Hematopoietic multipotent progenitor cell treated with erythropoietin and hydrocortisone succinate and interleukin-3 and kit ligand, for 17 days (in vitro differentiated cells): ENCODE measurements at places on chromosomes 11 and 22.
A peak's percentile ranks its signal among the peaks of the same experiment; 100 is the strongest.

- no peak for DNase-seq
Observed at GRCh38 chr11:47415091-47415854, 6.9 kb downstream of the SLC39A13 start.

DNA sequence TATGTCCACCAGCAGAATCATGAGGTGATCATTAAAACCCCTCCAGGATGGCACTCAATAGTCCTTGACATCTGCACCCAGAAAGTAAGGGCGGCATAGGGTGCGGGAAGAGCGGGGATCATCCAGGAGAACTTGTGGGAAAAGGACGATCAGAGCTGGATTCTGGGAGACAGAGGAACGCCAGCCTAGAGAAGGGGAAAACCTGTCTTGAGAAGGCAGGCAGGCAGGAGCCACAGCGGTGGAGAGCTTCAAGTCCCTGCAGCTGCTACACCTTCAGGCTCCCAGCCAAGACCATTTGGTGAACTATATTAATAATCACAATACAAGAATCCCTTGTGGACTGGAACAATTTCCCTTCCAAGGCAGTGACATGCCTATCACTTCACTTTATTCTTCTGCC is 134.3 kb downstream of the BUD13 start:
- no peak for DNase-seq

DNA sequence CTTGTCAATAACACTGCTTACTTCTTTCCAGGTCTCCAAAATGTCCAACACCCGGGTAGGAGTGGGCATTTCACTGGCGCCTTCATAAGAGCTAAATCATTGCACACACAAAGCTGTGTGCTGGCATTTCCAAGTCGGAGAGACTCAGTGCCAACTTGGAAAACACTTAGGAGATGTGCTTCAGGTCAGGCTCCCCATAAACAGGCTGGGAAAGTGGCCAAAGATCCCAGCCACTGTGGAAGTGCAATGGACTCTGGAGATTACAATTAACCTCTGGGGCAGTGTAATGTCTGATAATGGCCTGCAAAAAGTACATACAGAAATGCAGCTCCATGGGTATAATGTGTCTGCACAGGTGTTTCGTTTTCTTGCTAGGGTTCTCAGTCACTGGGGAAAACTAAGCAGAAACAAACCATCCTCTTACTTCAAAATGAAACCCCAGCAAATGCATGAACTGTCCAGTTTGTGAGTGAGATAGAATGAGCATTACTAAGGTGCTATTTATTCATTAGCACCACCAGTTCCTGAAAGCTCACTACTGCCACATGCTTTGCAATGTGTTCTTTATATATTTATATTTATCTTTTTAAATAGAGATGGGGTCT is 79.0 kb downstream of the ABTB2 start:
- DNase-seq: no peak

DNA sequence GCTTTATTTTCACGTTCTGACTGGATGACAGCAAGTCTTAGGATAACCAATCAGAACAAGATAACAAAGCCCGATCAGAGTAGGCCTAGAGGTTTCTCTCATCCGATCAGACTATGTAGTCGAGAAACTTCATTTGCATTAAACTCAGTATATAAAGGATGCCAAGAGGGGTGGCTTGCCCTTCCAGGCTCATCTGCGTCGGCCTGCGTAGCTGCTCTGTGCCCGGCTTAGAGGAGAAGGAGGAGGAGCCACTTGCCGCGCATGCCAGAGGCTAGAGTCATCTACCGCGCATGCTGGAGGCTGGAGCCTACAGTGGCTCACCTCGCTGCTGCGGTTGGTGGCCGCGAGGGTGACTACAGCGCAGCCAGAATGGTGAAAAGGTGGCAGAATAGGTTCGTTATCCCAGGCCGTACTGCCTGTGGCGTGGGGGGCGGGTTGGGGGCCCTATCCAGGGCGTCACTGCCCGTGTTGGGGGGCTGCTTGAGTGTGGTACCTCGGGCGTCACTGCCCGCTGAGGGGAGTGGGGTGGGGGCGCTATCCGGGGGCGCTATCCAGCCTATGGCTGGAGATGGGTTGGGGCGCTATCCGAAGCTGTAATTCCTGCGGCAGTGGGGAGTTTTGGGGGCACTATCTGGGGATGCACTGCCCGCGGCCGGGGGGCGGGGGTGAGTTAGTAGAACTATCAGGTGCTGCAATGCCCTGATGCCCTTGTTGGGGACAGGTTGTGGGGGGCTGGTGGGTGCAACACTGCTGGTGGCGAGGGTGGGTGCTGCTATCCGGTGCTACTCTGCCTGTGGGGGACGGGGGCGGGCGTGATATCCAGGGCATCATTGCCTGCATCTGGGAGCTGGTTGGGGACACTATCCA is at the start of gene RFPL2:
Gene RFPL2, minus strand, starts transcription at position 218 of the 867 bp plus-strand sequence. CDS start 2,622 bp downstream, outside the sequence.
- peak; percentile 21 for DNase-seq

DNA sequence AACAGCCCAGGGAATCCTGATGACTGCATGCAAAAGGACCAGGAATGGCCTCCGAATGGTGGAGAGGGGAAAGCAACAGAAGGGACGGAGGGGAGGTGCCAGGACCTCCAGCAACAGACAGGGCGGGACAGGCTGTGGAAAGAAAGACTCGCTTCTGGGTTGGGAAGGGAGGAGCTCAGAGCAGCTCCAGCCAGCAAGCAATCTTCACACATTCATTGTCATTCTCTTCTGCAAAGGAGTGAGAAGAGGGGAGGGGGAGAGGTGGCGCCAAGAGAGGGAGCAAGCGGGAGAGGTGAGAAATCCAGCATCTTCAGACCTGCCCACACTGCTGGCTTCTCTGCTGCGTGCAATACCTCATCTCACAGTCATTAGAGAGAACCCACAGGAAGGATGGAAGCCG is 509.0 kb downstream of the BUD13 start:
- no peak for DNase-seq

DNA sequence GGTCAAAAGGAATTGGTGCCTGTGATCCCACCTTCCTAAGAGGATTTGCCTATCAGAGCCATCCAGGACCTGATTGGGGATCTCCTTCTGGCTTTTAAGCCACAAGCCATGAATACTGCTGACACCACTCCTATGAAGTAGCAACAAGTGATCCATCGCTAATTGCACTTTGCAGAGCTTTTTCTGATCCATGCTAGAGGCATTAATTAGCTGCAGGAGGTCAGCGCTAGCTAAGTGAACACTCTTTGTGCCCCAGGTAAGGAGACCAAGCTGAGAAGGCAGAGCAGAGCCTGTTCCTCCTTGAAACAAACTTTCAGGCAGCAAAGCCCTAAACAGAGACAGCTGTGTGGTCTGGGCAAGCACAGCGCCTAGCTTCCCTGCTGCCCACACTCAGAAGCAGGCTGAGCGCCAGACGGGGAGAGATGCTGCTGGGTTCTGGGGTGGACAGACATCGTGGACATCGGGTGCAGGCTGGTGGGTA is 122.2 kb downstream of the ABTB2 start:
- DNase-seq: no peak

DNA sequence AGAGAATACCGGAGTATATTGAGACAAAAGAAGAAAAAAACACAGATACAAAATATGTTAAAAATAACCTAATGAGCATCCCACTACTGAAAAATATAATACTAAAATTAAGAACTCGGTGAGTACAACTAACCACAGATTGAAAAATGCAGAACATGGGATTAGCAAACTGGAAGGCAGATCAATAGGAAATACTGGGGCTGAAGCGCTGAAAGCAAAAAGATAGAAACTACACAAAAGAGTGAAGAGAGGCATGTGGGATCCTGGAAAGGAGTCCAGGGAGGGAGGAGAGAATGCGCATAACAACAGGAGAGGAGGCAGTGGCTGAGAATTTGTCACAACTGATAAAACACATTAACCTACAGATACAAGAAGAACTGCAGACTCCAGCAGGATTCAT is 159.3 kb downstream of the EFCAB6 start:
- DNase-seq: no peak

DNA sequence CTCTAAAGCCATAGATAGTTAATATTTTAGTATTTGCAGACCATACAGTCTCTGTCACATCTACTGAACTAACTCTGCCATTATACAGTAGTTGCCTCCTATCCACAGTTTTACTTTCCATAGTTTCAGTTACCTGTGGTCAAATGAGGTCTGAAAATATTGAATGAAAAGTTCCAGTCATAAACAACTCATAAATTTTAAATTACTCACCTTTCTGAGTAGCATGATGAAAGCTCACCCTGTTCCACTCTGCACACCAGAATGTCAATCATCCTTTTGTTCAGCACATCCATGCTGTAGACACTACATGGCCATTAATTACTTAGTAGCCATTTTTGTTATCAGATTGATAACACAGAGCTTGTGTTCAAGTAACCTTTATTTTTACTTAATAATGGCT is 51.7 kb upstream of the ME3 start:
- no peak for DNase-seq

DNA sequence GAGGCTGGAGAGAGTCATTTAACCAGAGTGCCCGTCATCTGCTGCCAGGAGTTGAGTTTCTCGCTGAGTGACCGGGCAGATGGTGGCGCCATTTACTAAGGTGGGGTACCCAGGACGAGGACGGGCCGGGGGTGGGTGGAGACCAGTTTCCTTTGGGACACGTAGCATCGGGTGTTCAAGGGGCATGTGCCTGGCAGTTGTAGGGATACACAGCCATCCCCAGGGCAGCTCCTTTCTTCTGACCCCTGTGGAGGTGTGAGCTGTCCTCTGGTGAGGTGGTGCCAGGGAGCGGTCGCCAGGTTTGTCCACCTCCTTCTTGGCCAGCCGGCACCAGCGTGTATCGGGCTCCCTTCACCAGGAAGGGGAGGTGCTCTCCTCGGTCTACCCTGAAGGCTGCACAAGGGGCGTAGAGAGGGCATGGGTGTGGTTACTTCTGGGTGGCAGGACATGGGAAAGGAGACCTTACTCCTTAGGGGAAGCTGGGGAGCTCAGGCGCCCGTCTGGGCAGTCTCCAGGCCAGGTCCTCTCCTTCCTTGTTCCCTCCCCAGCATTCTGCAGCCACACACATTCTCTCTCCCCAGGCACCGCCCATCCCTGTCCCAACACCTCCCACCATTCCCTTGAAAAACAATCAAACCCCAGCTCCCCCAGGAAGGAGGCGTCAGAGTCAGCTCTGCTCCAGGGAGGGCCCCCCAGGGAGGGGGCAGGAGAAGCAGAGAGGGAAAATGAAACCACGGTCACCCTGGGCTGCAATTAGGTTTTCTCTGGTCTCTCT is 10.3 kb upstream of the MB start:
- DNase-seq: no peak

DNA sequence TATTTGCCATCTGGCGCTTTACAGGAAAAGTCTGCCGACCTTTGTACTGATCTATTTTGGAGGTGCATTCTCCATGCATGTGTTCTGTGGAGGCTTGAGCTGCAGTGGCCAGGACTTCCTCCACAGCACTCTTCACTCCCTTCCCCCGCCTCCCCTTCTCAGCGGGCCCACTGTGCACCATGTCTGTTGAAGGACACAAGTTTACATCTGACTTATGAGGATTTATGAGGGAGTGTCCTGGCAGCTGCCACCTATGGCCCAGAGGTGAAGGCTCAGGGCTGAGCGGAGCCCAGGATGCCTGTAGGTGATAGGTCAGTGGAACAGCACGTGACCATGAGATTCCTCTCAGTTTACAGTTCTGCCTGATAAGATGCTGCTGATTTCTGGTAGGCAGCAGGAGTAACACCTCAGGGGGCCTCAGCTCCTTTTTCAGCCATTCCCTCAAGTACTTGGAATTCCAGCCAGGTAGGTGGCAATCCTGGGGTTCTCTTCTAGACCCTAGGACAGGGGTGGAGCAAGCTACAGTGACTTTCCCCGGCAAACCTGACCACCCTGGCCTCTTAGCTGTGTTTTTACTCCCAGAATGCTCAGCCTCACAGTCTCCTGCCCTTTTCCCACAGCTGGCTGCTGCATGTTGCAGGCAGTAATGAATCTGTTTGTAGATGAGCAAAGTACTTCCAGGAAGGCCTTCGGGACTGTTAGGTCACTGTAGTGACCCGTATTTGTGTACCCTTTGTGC is 59.9 kb downstream of the PPFIBP2 start:
- no peak for DNase-seq

- no peak for DNase-seq
Observed at GRCh38 chr22:37267135-37267587, 15.1 kb upstream of the CYTH4 start.

- DNase-seq: peak; percentile 100
Observed at GRCh38 chr11:64241241-64241490, 271 bp downstream of the FKBP2 start.

DNA sequence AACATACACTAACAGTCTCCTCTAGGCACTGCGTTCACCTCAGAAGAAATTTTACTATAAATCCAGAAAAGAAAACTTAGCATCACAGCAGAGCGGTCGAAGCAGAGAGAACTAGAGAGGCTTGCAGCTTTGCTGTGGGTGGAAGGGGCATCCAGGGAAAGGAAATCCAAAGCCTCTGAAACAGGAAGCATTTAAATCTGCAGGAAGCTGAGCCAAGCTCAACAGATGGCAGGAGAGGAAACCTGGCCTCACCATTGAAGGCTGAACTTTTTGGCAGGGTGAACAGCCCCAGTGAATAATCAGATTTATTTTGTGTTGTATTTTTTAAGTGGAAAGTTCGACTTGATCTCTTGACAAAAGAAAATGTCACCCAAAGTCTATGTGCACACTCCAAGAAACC is 858.1 kb downstream of the OPCML start:
- no peak for DNase-seq

GRCh38 chr11:83613767-83614121 is 327.6 kb upstream of the CCDC90B start:
- no peak for DNase-seq

DNA sequence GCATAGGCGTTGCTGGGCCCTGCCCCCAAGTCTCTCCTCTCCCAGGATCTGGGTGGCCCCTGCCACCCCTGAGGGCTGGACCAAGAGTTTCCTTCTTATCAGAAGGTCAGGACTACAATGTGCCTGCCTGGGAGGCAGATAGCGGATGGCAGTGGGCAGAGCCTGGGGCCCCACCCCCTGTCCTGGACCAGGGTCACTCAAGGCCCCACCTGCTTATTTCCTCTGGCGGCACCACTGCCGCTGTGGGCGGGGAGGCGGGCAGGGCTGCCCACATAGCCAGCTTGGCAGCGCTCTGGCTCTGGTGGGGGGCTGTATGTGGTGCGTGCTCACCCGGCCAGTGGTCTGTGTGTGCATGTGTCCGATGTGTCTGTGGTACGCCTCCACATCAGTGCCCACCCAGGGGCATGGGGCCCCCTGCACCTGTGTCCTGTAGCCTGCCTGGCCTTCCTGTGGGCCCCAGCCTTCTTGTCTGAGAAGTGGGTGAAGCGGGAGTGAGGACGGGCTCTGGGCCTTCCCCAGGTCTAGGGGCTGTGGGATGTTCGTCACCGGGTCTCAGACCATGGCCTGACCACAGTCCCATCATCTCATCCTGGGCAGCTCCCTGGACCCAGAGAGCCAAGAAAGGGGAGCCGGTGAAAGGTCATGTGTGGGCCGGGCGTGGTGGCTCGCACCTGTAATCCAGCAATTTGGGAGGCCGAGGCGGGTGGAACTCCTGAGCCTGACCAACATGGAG is 3.0 kb downstream of the GAS2L1 start:
- DNase-seq: peak; percentile 61

GRCh38 chr11:116422956-116423600 is 349.7 kb downstream of the BUD13 start:
- DNase-seq: no peak

GRCh38 chr11:79219186-79220045 is 221.4 kb downstream of the TENM4 start:
- no peak for DNase-seq

- no peak for DNase-seq
Observed at GRCh38 chr11:7495882-7496551, 10.7 kb downstream of the OLFML1 start.
